ENCODE measurements at places on chromosomes 2 and 18.

DNA sequence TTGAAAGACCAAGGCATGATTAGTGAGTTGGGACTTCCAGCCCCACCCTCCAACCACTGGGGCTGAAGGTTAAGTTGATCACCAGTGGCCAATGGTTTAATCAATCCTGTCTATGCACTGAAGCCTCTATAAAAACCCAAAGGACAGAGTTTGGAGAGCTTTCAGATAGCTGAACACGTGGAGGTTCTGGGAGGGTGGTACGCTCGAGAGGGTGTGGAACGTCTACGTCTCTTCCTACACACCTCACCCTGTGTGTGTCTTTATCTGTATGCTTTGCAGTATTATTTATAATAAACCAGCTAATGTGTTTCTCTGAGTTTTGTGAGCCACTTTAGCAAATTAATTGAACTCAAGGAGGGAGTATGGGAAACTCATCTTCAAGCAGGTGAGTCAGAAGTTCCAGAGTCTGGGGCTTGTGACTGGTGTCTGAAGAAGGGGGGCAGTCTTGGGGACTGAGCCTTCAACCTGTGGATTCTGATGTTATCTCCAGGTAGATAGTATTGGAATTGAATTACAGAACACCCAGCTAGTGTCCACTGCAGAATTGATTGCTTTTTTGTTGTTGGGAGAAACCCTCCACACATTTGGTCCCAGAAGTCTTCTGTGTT, 20.3 kb downstream of the ACTR3 start:
- DNase-seq = peak; percentile 49

- DNase-seq = no peak
Observed at GRCh38 chr18:31595121-31595771, 3.6 kb downstream of the TTR start.

DNA sequence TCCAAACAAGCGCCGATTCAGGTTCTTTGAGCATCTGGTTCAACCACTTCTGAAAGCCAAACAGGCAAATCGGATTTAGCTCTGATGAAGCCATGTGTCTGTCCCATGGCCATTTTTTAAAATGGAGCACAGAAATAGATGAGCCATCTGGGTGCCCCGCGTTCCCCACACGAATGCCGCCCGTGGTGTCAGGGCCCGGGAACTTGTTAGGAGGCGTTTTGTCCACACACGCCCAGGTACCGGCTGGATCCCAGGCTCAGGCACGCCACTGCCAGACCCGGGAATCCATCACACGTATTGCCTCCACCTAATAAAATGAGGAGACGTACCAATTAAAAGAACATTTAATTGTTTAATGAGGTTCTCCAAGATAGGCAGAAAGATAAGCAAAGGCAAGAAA, 374.4 kb upstream of the SALL3 start:
- no peak for DNase-seq

DNA sequence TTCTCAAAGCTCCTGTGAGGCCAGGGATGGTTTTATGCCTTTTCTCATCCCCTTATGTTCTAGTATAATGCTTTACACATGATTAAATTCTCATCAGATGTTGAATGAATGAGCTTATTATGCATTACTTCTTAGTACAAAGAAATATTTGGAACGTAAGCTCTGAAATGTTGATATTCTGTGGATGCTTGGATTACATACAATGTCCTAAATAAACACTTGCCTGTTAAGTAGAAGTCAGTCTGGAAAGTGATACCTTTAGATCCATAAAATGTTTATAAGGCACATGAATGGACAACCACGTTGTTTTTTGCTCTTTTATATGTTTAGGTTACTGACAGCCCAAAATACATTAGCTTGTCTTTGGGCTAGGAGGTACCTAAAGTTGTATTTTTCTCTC, 248.6 kb downstream of the NEDD4L start:
- DNase-seq = no peak

DNA sequence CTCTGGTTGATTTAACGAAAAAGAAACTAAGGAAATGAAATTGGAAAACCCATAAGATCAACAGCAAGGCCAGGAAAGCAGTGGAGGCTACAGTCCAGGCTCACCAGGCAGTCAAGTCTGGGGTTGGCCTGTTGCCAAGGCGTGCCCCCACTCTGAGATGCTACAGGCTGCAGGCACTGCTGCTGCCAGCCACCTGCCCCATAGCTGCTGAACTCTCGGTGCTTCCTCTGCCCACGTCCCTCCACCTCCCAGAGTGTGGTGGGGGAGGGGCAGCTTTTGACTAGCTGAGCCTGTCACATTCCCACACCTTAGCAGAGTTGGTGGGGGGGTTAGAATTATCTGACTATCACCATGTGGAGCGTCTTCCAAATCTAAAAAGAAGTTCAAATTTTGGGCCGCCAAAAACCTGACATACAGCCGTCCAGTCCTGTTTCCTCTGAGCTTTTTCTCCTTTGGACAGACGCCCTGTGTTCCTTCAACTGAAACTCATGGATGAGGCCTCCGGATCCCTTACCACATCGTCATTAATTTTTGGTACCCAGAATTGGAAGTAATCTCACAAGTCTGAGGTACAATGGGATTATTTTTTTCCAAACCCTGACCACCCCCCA, 3.9 kb upstream of the SH3RF3 start:
- DNase-seq = no peak

DNA sequence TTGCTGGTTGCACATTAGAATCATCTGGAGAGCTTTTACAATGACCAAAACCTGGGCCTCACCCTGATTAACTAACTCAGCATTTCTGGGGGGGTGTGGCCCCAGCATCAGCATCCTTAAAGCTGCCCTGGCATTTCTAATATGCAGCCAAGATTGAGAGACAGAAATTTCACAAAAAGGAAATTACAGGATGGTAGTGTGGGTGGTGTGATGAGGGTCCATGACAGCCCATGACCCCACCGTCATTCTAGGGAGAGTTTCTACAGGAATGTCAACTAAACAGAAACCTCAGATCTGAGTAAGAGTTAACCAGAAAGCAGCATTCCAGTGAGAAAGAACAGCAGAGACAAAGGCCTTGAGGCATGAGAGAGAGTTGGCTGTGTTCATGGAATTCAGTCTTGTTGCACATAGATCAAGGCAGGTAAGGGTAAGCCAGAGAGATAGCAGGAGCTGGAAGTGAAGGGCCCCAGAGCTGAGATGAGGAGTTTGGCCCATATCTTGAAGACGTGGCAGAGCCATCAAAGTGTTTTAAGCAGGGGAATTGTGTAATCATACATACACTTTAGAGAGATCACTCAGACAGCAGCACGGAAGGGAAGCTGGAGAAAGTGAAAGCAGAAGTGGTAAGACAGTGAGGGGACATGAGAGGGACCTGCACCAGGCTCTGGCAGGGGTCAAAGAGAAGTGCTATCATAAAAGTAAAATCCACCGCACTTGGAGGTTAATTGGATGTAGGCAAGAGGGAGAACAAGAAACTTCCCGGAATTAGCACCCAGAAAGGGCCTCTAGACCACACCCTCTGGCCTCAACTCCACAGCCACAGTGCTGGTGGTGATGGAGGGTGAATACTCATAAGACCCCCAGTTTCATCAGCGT, 7.8 kb upstream of the TRABD2A start:
- no peak for DNase-seq

DNA sequence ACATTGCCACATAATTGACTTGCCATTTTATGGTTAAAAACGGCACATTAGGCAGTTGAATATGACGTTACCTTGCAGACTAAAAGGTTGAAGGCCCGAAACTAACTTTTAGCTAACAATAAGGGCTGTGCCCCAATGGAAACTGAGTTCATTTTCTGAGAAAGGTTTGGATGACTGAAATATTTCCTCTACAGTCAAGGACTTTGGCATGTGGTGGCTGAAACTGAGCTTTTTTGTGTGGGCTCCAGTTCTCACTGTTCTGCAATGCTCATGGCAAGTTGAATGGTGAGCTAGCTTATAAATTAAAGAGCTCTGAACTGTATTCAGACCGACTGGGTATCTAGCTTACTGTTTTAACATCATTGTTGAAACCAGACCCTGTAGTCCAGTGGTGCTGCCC, 23.8 kb upstream of the TXNDC2 start:
- no peak for DNase-seq

- DNase-seq = no peak
Observed at GRCh38 chr2:25337276-25337675, 4.4 kb downstream of the DNMT3A start.

DNA sequence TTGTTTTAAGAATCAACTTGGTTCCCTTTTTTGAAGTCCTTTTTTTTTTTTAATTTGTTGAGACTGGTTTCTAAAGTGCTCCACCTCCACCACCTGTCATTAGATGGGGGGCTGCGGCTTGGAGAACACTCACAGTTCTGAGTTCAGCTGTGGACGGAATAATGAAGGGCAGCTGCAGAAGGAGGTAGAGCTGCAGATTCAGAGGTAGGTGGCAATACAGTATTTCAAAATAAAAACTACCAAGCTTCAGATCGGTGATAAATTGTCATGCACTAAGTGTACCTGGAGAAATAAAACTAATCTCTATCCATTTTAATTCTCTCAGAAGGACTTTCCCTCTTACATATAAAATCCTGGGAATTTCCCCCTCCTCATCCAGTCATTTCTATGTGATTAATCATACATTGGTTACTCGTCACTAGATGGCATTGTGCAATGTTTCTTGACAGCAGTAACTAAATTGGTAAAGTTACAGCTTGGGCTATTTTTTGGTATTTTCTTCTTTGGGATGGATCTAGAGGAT, 81.1 kb upstream of the SLC39A10 start:
- no peak for DNase-seq

GRCh38 chr2:181566334-181567032, 90.4 kb downstream of the CERKL start:
- no peak for DNase-seq

GRCh38 chr2:150732491-150732890, 245.0 kb upstream of the RND3 start:
- no peak for DNase-seq

DNA sequence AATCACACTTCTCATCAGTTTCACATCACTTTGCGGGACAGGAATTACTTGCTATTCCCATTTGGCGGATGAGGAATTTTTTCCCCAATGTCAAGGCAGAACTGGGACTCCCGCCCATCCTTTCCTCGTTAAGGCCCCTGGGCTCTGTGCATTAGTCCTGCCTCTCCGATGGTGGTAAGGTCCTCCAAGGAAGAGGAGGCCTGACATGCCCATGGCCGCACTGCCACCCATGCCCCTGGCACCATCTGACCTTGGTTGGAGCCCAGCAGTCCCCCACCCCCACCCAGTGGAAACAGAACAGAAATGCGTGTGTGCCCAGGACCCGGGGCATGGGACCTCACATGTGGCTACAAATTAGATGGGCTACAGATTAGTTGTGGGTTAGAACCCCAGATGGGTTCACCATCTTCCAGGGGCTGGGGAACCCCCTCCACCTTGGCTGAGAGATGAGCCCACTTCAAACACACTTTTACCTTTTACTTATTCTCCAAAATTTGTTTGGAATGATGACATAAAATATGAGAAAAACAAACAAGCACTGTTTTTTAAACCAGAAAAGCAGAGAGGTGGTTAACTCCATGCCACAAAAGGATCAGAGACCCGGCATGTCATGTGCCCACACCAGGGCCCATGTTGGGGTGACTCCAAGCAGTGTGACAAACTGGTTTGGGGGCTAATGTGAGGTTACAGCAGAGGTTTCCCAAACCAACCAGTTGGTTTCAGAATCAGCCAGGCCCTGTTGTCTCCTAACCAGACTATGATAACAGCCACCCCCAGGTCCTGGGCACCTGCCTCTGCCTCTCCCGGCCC, 11.0 kb upstream of the DUSP2 start:
- DNase-seq = no peak

Data from stimulated activated CD8-positive, alpha-beta memory T cell treated with anti-CD3 and anti-CD28 coated beads, Interleukin-4, amount 100 ng/mL, for 24 hours (primary cell).